Endothelial cell of umbilical vein (primary cell): ENCODE measurements at places on chromosomes 11 and 22. TPM values are rescaled to one million over a fixed set of nuclear protein-coding genes. Genes with fewer than 3 reads are reported as not detected.

The CHEK2 gene
- total RNA-seq = 24.6 and 27.4 TPM in 2 replicates

The MCAM gene
- total RNA-seq = 1,012 and 1,027 TPM in 2 replicates

The C22orf42 gene
- total RNA-seq = not detected in 2 replicates

The MTFP1 gene
- 30.3 and 33.9 TPM in 2 replicates for total RNA-seq

The SCO2 gene
- total RNA-seq = 3.2 and 3.7 TPM in 2 replicates

The JHY gene
- total RNA-seq = 3.9 and 4.6 TPM in 2 replicates

The GRIA4 gene
- not detected in 2 replicates for total RNA-seq

The IL10RA gene
- total RNA-seq = 0.14 TPM in 1 of 2 replicates, not detected in the other

The GNG3 gene
- total RNA-seq = not detected in 2 replicates

The OR4C12 gene
- not detected in 2 replicates for total RNA-seq

The TMEM41B gene
- 38.6 and 39.0 TPM in 2 replicates for total RNA-seq

The MUC2 gene
- not detected in 2 replicates for total RNA-seq

The TMEM45B gene
- total RNA-seq = not detected in 2 replicates

The NAALAD2 gene
- total RNA-seq = 1.1 and 1.8 TPM in 2 replicates

The RIC3 gene
- total RNA-seq = not detected in 2 replicates

The RAB36 gene
- total RNA-seq = 2.6 and 2.7 TPM in 2 replicates

The FAM118B gene
- 35.3 and 35.8 TPM in 2 replicates for total RNA-seq

The IL17REL gene
- 0.12 and 0.15 TPM in 2 replicates for total RNA-seq

The SESN3 gene
- 5.6 and 6.9 TPM in 2 replicates for total RNA-seq

The GGT5 gene
- total RNA-seq = 35.1 and 45.9 TPM in 2 replicates

The CACNA1I gene
- total RNA-seq = not detected in 2 replicates

The TRIM51 gene
- not detected in 2 replicates for total RNA-seq

The ACTN3 gene
- total RNA-seq = 0.18 TPM in 1 of 2 replicates, not detected in the other

The POU2F3 gene
- not detected in 2 replicates for total RNA-seq

The THY1 gene
- 0.75 TPM in 1 of 2 replicates, not detected in the other for total RNA-seq

The SAA4 gene
- total RNA-seq = not detected in 2 replicates

The TMEM132A gene
- total RNA-seq = 106 and 120 TPM in 2 replicates

The C11orf91 gene
- 1.4 and 2.1 TPM in 2 replicates for total RNA-seq

The MS4A15 gene
- total RNA-seq = not detected in 2 replicates

The CNGA4 gene
- not detected in 2 replicates for total RNA-seq

The OR51M1 gene
- not detected in 2 replicates for total RNA-seq

The EIF1AD gene
- total RNA-seq = 39.7 and 42.4 TPM in 2 replicates

The IFT27 gene
- total RNA-seq = 30.5 and 33.7 TPM in 2 replicates

The CSNK2A3 gene
- total RNA-seq = not detected in 2 replicates

The TLCD5 gene
- total RNA-seq = 6.1 and 6.3 TPM in 2 replicates

The FOLH1 gene
- total RNA-seq = 0.53 and 1.4 TPM in 2 replicates

The PPFIA1 gene
- 60.7 and 60.9 TPM in 2 replicates for total RNA-seq

The VWCE gene
- total RNA-seq = 14.4 and 14.8 TPM in 2 replicates

The ATM gene
- total RNA-seq = 49.7 and 52.1 TPM in 2 replicates

The TRIM6 gene
- 4.8 and 5.6 TPM in 2 replicates for total RNA-seq

The CRACR2B gene
- 8.4 and 9.7 TPM in 2 replicates for total RNA-seq

The PI4KA gene
- 51.4 and 56.4 TPM in 2 replicates for total RNA-seq

The APOC3 gene
- not detected in 2 replicates for total RNA-seq

The BRMS1 gene
- total RNA-seq = 51.1 and 53.1 TPM in 2 replicates

The SMC1B gene
- total RNA-seq = 0.07 TPM in 1 of 2 replicates, not detected in the other

The PVALB gene
- total RNA-seq = not detected in 2 replicates

The IGF2 gene
- total RNA-seq = 21.0 and 34.1 TPM in 2 replicates

The BTG4 gene
- not detected in 2 replicates for total RNA-seq

The FGF3 gene
- not detected in 2 replicates for total RNA-seq

The VPREB1 gene
- total RNA-seq = not detected in 2 replicates

The VSTM5 gene
- not detected in 2 replicates for total RNA-seq

The TRPM5 gene
- not detected in 2 replicates for total RNA-seq

The FAM83F gene
- not detected in 2 replicates for total RNA-seq

The RHBDD3 gene
- total RNA-seq = 31.3 and 36.3 TPM in 2 replicates
